Suprapubic skin (tissue), 4 donors: ENCODE measurements at places on chromosomes 4 and X. TPM values are rescaled to one million over a fixed set of nuclear protein-coding genes. Genes with fewer than 3 reads are reported as not detected.

Gene ZXDA
- 14.4 TPM for total RNA-seq

Gene STPG2
- total RNA-seq = 0.26 TPM

Gene RGS12
- total RNA-seq = 166 TPM

DNA sequence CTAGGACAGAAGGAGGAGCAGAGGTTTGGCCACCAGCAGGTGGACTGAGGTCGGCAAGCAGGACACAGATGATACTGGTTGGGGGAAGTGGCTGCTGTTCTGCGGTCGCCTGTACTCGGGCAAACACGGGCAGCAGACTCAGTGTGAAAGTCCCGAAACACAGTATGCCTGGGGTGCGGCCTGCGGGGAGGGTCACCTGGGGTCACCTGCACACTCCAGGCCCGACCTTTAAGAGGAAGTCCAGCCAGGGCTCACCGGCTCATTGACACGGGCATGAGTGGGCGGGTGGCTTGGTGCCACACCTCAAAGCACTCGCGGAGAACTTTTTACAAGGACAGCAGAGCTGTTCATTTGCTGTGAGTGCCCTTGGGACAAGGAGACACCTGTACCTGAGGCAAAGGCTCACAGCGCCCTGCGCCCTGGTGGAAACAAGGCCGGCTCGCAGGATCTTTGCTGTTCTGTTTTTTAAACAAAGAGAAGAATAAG, 71.5 kb upstream of the MXD4 start:
- peak; percentile 70 for DNase-seq

GRCh38 chrX:140354431-140355120, 150.3 kb downstream of the SOX3 start:
- DNase-seq = no peak

DNA sequence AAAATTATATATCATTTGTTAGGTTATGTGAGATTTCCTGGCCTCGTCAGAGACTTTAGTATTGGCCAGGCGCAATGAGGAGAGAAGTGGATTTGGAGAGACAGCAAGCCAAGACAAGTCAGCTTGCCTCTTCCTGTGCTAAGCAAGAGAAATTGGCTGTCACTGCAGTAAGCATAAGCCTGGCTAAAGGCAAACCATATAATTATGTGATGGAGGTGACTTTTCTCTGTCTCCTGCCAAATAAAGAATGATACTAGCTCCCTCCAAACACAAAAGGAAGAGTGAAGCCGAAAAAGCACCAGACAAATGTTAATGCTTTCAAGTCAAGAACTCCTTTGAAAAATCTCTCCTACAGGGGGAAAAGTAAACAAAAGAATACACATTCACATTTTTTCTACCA, 2246.0 kb downstream of the ARAP2 start:
- no peak for DNase-seq

DNA sequence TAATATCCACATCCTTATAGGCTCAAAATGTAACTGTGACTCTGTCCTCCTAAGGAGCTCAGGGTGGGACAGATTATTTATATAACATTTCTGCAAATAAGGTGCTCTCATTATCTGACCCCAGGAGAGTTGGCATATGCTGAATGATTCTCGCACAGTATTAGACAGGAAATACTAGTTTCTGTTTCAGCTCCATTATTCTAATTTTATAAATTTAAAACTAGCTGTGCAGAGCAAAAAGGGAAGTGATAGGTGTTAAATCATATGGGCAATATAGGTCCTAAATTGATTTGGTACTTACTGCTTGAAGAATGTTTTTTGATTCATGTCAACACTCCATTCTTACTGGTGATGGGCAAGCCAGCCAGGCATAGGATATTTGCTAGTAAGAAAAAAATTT, 141.5 kb downstream of the GLRA2 start:
- no peak for DNase-seq

DNA sequence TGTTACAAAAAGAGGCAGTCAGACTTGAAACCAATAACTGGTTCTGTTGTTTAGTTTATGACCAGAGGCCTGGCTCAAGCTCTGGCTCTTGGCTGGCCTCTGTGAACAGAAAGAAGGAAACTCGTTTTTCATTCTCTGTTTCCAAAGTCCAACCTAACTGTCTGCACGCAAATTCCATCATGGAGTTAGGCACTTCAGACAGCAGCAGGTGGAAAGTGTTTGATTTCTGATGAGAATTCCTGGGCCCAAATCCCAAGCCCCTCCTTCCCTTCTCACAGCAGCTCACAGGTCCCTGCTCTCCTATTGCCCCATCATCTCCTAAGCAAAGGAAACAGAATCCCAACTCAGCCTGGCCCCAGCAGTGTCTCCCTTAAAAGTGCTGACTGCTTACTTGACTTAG, 42.8 kb upstream of the FGF16 start:
- DNase-seq = no peak
